ENCODE measurements at places on chromosomes 2 and 18.

DNA sequence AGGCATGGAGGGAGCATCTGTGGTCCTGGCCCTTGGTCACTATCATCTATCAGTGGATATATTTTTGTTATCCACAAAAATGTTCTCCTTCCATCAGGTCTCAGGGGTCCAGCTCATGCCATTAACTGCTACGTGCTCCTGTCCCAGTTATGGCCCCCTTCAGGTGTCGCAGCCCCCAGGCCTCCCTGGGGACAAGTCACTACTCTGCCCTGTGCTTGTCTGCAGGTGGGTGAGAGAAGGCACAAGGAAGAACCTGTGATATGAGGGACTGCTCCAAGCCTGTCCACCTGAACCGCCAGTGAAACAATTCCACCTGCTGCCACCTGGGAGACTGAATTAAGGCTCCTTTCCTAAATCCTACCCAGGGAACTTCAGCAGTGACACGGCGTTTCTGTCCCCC, 229.6 kb upstream of the ID2 start:
- DNase-seq = no peak

DNA sequence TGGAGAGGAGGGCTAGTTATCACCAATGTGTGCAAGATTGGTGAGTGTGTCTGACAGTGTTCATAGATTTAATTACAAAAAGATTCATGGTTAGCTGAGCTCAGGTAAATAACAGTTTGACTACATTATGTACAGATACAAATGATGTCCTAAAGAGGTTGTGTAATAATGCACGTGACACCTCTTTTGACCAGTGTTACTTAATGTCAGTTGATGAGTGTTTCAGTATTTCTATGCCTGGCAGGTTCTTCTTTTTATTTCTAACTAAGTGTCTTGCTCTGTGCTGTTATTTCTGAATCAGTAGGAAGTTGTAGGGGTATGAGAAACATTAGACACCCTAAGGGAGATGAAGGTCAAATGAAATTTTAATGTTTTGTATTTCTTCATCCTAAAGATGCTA, 7.9 kb upstream of the INHBB start:
- DNase-seq = no peak

DNA sequence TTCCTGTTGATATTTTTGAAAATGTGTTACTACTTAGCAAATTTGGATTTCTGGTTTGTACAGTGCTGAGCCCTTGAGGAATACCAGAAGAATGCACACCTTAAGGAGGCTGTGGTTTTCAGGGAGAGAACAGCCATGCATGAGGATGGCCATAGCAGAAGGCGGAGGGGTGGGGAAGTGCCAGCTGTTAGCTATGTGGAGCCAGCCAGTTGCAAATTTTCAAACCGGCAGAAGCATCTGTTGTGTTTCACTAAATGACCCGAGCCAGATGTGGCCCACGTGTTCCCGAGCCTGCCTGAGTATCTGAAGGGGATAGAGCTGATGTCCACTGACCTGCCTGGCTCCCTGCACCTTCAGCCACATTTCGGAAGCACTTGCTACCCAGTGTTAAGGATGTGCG, 16.4 kb upstream of the RBM44 start:
- no peak for DNase-seq

- DNase-seq = no peak
Measured at GRCh38 chr2:3692375-3692774, 11.0 kb upstream of the DCDC2C start.

GRCh38 chr2:189350540-189351209, 90.6 kb upstream of the WDR75 start:
- DNase-seq = no peak

DNA sequence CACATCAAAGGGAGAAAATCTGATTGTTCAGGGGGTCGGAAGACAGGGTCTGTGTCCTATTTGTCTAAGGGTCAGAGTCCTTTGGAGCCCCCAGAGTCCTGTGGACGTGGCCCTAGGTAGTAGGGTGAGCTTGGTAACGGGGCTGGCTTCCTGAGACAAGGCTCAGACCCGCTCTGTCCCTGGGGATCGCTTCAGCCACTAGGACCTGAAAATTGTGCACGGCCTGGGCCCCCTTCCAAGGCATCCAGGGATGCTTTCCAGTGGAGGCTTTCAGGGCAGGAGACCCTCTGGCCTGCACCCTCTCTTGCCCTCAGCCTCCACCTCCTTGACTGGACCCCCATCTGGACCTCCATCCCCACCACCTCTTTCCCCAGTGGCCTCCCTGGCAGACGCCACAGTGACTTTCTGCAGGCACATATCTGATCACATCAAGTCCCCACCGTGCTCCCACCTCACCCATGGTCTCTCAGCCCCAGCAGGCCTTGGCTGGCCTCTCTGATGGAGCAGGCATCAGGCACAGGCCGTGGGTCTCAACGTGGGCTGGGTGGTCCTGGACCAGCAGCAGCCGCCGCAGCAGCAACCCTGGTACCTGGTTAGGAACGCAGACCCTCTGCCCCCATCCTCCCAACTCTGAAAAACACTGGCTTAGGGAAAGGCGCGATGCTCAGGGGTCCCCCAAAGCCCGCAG, 3.8 kb downstream of the PROC start:
- DNase-seq = peak; percentile 36

DNA sequence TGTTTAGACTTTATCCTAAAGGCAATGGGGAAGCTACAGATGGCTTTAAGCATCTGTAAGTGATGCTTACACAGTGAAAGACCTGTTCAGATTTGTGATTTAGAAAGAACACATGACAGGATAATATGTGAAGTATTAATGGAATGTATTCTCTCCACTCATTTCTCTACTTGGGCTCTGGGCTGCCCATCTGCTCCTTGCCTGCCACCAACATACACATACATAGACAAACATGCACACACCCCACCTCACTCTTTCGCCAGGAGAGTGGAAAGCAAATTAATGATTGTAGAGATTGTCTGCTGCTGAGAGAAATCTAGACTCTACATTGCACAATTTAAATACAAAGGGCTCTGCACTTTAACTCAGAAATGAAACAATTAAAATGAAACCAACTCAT, 61.0 kb upstream of the NFE2L2 start:
- no peak for DNase-seq
